ENCODE measurements at places on chromosomes 11 and 22.

GRCh38 chr11:45556851-45557707, 108.3 kb downstream of the CHST1 start:
- DNase-seq: no peak

DNA sequence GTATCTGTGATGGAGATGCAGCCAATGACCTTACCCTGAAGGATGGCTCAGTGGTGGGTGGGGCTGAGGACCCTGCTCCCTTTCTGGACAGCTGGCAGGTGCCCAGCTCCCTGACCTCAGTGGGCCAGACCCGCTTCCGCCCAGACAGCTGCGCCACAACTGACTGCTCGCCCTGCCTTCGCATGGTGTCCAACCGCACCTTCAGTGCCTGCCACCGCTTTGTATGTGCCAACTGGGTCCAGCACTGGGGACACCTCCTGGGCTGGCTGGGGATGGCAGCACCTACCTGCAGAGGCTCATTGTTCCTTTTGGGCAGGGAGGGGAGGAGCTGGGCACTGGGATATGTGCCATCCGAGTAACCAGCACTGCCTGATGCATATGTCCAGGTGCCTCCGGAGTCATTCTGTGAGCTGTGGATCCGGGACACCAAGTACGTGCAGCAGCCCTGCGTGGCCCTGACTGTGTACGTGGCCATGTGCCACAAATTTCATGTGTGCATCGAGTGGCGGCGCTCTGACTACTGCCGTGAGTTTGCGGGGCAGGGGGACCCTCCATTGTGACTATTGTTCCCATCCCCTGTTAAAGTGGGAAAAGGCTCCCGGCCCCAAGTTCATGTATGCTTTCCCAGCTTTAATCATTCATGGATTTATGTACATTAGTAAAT, 84.8 kb downstream of the OTOG start:
- no peak for DNase-seq

DNA sequence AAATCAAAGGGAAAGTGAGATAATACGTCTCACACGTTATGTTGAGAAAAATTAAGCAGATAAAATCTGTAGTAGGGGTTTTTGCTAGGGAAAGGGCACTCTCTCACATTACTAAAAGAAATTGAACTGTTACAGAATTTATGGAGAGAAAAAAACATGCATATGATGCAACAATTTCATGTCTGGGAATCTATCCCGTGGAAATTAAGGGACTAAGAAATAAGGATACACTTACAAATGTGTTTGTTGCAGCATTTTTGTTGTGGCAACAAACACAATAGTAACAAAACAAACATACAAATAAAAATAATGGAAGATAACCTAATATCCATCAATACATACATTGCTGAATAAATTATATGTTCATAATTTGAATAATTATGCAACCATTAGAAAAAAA, 96.3 kb upstream of the ZBED5 start:
- DNase-seq: no peak

DNA sequence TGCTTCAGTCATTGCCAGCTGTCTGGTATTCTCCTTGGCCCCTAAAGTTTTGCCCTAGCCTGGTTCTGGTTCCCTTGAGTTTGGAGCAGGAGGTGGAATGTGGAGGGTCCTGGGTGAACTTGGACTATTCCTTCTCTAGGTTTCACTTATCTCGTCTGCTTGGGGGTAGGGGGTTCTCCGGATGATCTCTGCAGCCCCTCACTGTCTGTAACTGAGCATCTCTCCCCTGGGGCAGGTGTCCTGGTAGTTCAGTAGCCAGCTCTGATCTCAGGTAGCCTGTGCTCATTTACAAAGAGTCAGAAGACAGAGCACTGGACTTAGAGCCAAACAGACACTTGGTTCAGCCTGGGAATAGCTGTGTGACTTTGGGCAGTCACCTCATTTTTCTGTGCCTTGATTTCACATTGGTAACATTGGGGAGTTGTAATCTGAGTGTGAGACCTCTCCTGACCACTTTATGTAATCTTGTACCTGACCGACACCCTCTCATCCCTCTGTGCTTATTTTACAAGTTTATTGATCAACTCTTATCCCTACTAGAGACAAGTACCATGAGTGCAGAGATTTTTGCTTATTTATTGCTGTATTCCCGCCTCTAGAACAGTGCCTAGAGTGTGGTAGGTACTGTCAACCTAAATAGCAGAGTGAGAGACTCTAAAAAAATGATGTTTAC, 804 bp downstream of the CCDC134 start:
- DNase-seq: no peak

DNA sequence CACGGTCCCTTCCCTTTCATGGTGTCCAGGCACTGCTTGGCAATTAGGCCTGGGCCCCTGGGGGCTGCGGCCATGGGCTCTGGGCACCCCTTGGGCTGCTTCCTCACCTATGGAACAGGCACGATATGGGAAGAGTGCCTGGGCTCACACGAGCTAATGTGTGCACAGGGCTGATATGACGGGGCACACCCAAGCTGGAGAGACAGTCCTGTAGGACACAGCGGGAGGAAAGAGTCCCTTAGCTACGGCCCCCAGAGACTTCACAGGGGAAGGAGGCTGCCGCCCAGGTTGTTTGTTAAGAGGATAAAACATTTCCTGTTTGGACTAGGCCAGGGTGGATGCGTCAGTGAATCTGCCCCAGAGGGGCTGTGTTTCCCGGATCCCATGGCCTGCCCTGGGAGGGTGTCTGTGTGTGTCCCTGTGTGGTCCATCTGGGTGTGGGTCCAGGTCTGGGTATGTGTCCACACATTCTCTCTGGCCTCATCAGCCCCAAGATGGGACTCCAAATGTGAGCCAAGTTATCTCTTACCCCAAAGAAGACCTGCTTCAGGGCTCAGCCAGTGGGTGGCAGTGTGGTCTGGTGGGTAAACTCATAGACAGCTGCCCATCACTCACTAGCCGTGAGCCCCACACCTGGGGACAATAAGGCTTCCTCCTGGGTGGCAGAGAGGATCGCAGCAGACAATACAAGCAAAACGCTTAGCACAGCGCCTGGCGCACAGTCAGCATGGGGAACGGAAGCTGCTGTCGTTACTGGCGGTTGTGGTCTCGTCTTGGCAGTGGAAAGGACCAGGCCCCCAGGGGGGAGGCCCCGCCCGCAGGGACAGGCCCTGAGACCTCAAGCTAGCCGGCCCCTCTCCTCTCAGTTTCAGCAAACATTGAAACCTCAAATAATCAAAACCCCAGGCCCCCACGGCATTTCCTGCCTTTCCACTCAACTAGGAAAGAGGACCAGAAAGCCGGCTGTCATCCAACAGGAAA, 3.2 kb upstream of the EMID1 start:
- peak; percentile 57 for DNase-seq

DNA sequence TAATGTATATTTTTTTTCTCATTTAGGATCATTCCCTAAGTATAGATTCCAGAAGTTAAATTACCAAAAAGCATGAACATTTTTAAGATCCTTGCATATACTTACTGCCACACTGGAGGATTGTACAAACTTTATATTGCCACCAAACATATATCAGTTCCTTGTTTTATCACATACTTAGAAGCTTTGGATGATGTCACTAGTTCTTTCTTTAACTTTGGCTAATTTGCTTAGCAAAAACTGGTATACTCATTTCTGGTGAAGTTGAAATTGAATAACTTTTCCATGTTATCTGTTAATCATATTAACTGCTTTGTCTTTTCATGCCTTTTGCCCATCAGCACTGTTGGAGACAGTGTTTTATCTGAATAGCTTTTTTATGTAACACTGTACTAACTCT, 31.6 kb upstream of the PRDM10 start:
- DNase-seq: no peak

- DNase-seq: peak; percentile 30
Measured at GRCh38 chr22:32623943-32624342, 149.3 kb downstream of the FBXO7 start.

DNA sequence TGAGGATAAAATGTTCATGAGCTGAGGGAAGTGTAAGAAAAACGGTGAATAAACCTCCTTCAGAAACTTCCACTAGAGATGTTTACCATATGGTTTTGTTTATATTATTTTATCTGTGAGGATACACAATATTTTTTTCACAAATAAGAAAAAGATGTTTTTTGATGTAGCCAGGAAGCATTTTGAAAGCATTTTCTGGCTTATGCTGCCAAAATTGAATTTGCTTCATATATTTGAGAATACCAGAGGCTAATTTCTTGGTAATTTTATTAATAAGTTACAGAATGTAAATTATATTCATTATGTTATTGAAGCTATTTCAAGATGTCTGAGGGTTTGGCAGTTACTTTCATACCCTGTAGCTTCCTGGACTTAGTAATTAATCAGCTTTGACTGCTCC, 686.6 kb downstream of the LUZP2 start:
- DNase-seq: no peak

DNA sequence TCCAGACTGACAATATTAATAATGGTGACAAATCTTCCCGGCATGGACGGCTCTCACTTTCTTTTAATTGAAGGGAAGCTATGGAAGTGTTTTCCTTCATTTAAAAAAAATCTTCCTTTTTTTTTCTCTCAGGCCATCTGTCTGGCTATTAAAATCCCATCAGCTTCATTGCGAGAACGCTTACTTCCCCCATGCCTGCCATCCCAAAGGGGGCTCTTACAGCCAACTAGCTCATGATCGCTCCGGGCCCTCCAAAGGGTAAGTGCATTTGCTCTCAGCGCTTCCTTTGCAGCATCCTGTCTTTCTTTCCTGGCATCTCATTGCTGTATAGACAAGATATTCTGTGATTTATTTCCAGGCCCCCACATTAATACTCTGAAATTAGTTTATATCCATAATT, 20.7 kb downstream of the CACNG2 start:
- DNase-seq: no peak

DNA sequence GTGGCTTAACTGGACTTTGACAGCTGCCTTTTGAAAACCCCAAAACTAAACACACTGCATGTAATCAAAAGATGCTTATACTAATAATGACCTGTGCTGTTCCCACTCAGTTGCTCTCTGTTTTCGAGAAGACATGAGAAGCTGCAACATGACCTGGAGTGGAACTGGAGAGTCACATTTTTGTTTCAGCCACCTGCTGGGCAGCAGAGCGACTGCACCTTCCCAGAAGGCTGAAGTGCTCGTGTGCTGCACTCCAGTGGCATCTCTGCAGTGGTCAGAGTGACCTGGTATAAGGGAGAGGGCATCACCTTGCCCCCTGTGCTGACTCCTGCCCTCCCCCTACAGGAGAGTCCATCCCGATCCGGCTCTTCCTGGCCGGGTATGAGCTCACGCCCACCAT, 8.6 kb downstream of the THYN1 start:
- no peak for DNase-seq

- no peak for DNase-seq
Measured at GRCh38 chr11:1730059-1730629, 20.3 kb downstream of the IFITM10 start.

GRCh38 chr11:26985943-26986342, 8.0 kb upstream of the FIBIN start:
- DNase-seq: no peak

DNA sequence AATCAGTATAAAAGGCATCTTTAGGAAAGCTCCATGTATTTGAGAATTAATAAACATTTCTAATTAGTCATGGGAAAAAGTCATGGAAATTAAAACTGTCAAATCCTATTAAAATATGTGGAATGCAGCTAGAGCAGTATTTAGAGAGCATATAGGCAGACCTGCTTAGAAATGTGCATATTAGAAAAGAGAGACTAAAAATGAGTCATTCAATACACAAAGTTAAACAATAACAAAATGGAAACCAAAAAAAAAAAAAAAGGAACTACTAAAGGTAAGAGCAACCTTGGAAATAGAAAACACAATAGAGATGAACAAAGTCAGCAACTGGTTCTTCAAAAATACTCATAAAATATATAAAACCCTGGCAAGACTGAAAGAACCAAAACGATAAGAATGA, 59.7 kb upstream of the RASSF10 start:
- no peak for DNase-seq
